Stimulated activated CD4-positive, alpha-beta T cell treated with anti-CD3 and anti-CD28 coated beads, Interleukin-12 subunit alpha, Interleukin-12 subunit beta, amount 100 ng/mL, for 24 hours (primary cell): ENCODE measurements at places on chromosomes 11 and 22.

DNA sequence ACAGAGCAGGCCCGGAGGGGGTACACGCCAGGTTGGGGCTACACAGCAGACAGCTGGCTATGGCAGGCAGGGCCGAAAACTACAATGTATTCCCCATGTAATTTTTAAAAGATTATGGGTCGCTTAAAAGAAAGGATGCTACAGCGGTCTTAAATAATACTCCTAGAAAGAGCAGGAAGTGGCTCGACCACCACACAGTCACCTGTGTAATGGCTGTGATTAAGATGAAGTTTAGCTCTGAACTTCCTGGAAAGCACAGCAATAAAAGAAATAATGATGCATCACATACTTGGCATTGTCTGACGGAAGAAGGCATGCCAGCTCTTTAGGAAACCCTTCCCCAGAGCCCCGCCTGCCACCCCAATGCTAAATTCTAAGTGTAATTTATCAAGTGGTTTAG lies 32.6 kb downstream of the WNT11 start:
- no peak for DNase-seq

DNA sequence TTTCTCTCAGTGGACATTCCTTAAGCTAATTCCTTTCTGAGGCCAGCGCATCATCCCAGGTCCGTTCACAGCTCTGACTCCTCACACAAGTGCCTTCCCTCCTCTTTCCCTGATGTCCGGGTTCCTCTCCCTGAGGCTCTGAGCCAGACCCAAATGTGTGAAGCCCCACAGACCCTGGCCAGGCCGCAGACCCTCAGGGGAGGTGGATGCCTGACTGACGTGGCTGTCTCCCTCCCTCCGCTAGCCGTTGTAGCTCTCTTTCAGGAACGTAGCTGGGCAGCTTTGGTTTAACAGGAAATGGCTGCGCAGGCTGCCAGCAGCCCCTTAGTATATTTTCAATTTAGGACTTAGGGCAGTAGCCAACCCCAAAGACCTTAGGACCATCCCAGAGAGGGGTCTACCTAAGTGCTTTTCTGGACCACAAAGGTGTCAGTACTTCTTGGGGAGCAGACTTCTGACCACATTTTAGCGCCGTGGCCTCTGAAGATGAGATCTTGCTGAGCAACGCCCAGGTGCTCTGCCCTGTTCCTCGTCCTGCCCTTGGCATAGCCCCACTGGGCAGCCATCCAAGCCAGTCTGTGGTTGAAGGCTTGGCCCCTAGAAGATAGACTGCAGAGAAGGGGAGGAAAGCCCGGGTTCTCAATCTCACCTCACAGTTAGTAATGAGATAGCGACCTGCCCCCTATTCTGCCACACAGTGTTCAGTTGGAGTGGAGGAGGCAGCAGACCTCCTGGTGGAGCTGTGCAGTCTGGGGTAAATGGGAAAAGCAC lies 27.0 kb downstream of the MYBPC3 start:
- DNase-seq, result no peak

DNA sequence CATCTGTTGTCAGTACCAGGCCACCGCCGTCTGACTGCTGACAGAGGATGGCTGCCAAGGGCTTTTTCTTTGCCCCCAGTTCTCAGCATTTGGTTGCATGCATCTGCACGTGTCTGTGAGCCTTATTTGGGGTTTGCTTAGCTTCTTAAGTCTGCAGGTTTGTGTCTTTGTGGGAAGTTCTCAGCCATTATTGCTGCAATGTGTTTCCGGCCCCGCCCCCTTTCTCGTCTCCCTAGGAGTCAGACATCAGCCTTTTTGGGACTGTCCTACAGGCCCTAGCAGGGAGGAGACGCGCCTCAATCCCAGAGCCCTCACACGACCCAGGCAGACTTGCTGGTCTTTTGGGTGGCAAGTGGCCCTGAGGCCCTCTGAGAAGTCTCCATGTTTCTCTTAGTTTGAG lies 8.0 kb downstream of the MOB2 start:
- DNase-seq, result no peak

GRCh38 chr11:91433284-91434010 lies 791.2 kb upstream of the FAT3 start:
- DNase-seq, result no peak

GRCh38 chr11:68904248-68904847 lies 657 bp downstream of the IGHMBP2 start:
- no peak for DNase-seq

DNA sequence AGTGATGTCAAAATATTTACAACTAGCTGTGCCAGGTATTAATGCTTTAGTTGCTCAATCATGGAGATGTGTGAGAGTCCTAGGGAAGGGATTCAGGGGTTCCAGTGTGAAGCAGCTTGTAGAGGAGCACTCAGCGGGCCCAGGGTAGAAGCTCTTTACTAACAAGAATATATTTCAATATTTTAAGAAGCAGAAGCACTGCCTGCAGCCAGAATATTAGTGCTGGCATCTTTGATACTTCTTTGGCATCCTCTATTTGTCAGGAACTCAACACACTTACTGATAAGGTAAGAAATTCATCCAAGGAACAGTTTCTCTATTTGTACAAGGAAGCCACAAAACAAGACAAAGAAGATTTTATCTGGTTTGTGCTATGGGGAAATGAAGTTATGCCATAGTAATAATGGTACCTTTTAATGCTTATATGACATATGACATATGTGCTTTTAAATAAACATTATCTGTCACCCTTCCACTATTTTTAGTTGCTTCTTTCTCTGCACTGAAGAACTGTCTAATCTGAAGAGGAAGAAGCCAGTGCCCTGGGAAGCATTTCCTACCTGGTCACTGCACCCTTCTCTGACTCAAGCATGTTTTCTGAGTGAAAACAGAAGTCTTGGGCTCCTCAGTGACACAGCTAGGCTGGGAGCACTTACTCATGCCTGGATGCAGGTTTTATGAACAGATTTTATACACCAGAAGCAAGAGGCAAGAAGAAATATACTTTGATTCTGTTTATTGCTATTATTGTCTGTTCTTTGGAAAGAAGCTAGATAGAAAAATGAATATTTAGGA lies 388.1 kb upstream of the CCDC90B start:
- no peak for DNase-seq

DNA sequence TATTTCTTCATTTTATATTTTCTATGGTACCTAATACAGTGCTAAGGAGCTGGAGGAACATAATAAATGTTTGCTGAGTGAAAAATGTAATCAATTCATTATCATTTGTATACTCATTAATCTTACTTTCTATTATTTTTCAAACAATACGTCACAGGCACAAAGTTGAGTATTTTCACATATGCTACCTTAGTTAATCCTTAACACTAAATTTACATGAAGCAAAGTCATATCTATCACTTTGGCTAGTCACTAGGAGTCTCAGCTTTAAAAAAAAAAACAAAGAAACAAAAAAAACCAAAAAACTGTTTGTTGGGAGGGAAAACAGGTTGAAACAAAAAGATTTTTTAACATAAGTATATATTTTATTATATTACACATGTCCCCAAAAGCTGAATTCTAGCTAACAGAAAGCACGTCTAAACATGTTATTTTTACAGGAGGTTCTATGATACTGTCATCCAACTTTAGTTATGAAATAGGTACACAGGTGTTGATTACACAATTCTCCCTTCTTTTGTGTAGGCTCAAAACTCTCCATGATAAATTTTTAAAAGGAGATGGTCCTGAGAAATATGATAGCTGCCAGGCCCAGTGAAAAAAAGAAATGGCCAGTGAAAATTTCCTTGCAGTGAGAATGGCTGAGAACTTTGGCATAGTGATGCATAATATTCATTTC lies 14.3 kb downstream of the HPS5 start:
- DNase-seq, result no peak

DNA sequence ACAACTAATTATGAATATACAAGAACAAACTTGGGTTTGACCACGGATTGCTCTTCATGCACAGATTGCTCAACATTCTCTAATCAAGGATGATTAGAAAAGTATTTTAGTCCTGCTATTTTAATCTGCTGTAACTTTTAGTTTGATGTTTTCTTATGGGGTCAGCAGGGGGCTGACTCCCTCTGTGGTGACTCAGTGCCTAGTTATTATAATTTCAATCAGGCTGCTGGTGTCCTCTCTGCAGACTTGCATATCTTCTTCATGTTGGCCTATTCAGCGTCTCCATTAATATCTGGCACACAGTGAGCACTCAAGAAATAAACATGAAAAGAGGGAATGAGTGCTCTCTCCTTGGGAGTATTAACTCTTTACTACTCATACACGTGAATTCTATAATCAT lies 223.8 kb upstream of the DDI1 start:
- DNase-seq, result no peak

GRCh38 chr11:30107899-30108298 lies 91.1 kb upstream of the KCNA4 start:
- DNase-seq, result no peak

- no peak for DNase-seq
Measured at GRCh38 chr11:96257972-96258934, 84.7 kb downstream of the MAML2 start.

GRCh38 chr11:62125316-62125715 lies 1.5 kb downstream of the INCENP start:
- no peak for DNase-seq

GRCh38 chr11:33931067-33931466 lies 39.2 kb upstream of the LMO2 start:
- no peak for DNase-seq

GRCh38 chr11:100805506-100806199 lies 118.6 kb downstream of the ARHGAP42 start:
- DNase-seq, result no peak

- no peak for DNase-seq
Measured at GRCh38 chr11:106379265-106379664, 301.8 kb downstream of the AASDHPPT start.

- no peak for DNase-seq
Measured at GRCh38 chr11:113806406-113806805, 26.8 kb downstream of the CLDN25 start.

DNA sequence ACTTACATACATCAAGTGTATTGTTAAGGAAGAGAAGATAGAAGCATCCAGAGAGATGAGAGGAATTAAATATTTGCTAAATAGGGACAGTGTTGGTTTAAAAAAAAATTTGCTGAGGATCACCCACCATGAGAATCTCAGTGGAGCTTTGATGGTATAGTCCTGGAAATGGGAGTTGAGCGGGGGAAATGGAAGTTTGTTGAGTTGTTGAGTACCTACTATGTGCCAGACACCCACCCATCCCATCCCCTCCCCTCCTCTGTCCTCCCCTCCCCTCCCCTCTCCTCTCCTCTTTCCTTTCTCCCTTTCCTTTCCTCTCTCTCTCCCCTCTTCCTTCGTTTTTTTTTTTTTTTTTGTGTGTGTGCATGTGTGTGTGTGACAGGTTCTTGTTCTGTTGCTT lies 4.7 kb upstream of the MFRP start:
- no peak for DNase-seq

DNA sequence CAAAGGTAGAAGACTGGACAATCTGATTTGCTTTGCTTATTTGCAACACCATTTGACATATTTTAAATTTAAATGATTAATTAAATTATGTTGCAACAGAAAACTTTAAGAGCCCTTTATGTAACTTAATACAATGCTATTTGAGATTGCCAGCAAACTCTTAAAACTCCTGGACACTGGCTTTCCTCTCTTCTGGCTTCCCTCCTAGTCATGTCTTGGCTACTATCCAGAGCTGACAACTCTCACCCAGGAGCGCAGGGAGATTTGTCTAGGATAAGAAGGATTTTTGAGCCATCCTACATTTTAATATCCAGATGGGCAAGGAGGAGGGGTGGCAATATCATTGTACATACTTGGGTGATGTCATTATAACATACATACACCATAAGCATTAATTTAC lies 134.3 kb downstream of the ELP4 start:
- no peak for DNase-seq

- DNase-seq, result no peak
Measured at GRCh38 chr11:5345831-5346230, 2.5 kb upstream of the OR51B5 start.

DNA sequence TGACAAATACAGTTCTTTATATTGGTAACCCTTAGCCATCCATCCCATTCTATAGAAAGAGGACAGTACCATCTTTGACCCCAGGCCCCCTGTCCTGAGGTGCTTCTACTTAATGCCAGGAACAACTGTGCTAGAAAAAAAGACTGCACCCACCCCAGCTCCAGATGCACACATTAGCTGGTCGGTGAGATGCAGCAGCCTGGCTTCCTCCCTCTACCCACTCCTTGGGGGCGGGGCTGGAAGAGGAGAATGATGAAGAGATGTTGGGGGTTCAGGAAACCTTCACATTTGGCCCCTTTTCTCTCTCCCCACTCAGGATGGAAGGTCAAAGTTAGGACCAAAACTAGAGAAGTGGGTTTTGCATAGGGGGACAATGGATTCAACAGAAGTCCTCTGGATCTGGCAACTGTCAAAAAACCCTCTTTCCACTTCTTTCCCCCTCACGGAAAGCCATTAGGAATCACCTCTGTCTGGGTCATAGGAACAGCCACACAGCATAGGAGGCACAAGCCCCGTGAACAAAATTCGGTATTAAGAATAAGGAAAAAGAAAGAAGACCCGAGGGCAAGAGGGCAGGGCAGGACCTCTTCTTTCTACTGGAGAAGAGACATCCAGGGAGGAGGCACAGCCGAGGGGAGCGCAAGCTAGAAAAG lies 755 bp downstream of the NRIP3 start:
- DNase-seq, result no peak

DNA sequence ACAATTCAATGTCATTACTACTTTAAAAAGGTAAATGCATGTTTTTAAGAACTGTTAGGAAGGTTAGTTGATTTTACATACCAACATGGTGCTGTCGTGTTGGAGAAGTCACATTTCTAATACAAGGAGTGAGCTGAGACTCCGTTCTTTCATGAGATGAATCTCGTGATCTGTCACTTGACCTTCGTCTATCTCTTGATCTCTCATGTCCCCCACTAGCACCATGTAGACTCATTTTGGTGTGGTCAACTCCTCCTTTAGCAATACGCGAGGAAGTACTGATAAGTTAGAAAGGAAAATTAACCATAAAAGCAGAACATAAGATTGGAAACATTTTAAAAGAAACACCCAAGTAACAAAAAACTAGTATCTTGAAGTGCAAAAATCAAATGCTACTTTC lies 41.5 kb downstream of the BTBD10 start:
- no peak for DNase-seq

DNA sequence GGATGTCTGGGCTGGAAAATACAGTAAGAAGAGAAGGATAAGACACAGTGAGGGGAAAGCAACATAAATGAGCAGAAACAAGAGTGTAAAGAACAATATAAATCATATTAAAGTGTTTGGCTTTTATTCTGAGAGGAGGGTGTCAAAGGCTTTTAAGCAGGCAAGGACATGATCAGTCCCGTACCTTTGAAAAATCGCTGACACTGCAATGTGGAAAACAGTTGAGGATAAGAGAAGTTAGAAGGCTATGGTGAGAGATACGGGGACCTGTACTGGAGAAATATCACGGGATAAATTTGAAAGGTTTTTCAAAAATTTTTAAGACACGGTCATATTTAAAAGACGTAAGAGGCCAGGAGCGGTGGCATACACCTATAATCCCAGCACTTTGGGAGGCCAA lies 30.3 kb downstream of the CDON start:
- no peak for DNase-seq

- no peak for DNase-seq
Measured at GRCh38 chr11:62108971-62109404, 14.8 kb upstream of the INCENP start.

- DNase-seq, result no peak
Measured at GRCh38 chr22:50078761-50079160, 6.5 kb downstream of the MLC1 start.
